RCC 7860 (cell line): ENCODE measurements at places on chromosomes 1 and 21.

DNA sequence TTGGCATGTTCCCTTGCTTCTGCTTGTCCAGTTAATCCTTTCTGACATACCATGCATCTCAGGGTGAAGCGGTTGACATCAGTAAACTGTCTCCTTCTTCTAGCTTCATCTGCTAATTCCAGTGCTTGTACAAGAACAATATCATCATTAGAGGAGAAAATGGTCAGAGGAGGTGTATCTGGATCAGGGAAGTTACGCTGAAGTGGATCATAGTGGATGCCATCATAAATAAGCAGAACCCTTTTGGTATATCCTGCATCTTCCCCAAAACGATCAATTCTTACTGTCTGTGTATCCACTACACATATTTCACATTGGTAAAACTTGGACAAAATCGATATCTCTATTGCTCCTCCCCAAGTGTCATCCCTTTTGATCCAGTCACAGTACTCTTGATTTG, 2.0 kb downstream of the YOD1 start:
- no peak for DNase-seq

DNA sequence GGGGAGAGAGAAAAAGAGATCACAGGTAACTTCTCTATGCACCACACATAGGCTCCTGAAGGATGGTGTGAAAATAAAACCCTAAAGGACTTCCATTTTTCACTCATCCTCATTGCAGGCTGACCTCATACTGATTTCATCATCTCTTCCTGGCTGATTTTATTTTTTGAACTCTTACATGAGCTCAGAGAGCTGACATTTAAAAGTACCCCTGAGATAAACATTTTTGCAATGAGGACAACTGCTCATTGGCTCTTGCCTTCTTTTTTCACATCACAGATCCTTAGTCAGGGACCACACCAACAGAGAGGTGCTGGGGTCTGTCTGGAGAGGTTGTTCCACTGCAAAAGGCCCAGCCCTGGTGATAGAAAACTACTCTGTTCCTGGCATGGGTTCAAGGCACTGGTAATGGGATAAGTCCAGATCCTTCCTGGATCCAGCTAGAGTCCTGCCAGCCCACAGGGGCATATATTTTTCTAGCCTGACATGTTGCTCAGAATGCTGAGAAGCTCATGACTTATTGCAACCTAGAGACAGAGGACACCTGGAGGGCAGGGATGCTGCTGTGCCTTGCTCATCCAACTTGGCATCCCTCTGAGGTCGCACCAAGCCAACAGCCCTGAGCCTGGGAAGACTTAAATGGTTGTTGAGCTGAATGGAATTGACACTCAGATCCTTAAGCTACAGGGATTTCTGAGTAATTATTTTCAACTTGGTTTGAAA, 360.0 kb downstream of the HHAT start:
- DNase-seq, result no peak

DNA sequence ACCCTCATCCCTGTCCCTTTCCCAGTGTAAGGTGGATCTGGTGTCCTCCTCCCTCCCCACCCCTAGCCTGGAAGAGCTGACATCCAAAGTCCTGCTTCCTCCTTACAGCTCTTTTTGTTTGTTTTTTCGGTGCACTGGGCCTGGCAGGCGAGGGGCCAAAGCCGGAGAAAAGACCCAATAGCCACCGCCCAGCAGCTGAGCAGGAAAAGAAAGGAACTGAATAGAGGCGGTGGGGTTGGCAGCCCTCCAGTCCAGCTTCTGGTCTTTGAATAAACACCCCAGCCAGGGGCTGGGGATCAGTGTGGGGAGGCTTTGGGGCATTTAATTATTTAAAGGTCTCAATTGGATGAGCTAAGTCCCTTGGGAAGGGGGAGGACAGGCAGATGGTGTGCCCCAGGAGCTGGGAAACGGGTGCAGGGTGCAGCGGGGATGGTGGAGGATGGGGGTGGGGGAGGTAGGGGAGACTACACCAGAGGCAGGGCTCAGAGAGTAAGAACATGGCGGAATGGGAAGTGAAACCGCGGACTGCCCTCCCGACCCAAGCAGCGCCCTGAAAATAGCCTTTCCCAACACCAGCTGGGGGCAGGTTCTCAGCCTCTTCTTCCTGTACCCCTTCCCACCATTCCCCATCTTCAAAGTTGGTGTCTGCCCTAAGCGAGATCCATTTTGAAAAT, 20.2 kb downstream of the BTG2 start:
- DNase-seq, result no peak

GRCh38 chr1:161511018-161511755, 5.9 kb downstream of the FCGR2A start:
- no peak for DNase-seq

- DNase-seq, result no peak
Observed at GRCh38 chr1:9143250-9143649, 14.3 kb upstream of the GPR157 start.

DNA sequence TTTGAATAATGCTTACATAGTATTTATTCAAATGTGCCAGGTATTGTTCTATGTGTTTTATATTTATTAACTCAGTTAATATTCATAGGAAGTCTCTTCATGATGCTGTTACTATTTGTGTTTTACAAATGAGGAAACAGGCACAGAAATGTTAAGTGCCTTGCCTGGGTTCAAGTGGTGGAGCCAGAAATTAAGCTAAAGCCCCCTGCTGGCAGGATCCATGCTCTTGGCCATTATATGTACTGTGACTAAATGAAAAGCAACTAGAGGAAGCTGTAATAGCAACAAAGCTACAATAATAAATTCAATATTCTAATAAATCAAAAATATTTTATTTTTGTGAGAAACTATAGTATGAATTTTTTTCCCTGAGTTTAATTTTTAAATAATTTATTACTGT, 30.0 kb downstream of the IARS2 start:
- no peak for DNase-seq

DNA sequence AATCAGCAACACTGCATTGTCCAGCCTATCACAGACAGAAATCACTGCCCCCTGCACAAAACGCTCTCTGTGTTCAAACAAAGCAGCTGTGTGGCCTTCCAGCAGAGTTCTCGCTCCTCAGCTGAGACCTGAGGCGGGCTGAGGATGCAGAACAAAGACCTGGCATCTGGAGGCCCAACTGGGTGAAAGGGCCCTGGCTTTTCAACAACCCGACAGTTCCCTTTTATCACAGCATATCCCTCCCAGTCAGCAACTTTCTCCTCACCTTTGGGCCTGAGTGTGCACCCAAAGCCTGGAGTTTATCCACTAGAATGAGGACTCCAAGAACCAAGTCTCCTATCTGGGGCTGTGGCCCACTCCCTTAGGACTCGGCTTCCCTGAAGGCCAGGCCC, 42.6 kb upstream of the A3GALT2 start:
- DNase-seq, result no peak

GRCh38 chr1:25916460-25916859, 10.2 kb upstream of the STMN1 start:
- DNase-seq, result no peak

GRCh38 chr1:183394435-183394834, 23.7 kb downstream of the NMNAT2 start:
- no peak for DNase-seq

GRCh38 chr1:153251562-153251961, 7.9 kb upstream of the LORICRIN start:
- no peak for DNase-seq

DNA sequence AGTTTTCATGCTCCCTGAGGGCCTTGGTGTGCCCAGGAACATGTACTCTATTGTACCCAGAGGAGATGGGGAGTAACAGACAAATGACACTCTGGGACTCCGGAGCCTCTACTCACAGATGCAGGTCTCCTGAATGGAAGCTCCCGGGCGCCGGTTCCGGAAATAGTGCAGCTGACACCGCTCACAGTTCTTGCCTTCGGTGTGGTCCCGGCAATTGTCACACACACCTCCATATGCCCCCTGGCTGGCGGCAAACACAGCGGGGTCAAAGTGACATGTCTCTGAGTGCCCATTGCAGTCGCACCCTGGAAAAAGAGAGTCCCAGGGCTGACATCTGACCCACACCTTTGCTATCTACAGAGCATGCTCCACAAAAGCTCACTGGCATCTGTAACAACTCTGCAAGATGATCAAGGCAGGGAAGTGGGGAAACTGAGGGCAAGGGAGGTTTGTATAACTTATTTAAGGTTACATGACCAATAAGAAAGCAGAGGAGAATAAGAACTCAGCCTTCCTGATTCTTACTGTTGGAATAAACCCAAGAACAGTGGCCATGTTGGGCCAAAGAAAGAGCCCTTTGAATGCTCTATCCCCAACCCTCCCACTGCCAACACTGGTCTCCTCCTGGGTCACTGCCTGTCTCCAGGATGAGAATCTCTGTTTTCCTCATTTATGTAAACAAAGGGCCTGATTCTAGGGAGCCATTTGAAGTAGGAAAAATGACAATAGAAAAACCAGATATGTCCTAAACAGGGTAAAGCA, 22.4 kb downstream of the LAMB3 start:
- DNase-seq, result no peak

- DNase-seq, result no peak
Observed at GRCh38 chr1:208766832-208767231, 522.6 kb upstream of the PLXNA2 start.

DNA sequence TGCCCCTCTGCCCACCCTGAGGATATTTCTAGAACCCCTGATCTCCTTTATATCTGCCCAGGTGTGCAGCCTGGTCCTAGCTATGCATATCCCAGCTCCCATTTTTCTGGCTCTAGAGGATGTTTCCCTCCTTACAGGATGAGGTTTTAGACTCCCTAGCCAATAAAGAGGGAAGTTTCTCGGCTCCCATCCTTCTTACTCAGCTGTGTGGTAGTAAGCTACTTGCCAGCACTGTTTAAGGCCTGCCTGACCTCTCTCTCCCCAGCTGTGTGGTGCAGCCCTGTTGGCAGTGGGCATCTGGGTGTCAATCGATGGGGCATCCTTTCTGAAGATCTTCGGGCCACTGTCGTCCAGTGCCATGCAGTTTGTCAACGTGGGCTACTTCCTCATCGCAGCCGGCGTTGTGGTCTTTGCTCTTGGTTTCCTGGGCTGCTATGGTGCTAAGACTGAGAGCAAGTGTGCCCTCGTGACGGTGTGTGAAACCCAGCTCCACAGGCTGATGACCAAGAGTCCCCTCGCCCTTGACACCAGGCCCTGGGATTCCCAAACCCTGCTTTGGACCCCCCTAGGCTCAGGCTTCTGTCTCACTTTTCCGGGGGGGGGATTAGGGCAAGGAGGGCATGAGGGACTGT, 7.8 kb upstream of the P3R3URF start:
- peak; percentile 10 for DNase-seq

- DNase-seq, result no peak
Observed at GRCh38 chr1:206802401-206802800, 30.1 kb upstream of the IL10 start.

DNA sequence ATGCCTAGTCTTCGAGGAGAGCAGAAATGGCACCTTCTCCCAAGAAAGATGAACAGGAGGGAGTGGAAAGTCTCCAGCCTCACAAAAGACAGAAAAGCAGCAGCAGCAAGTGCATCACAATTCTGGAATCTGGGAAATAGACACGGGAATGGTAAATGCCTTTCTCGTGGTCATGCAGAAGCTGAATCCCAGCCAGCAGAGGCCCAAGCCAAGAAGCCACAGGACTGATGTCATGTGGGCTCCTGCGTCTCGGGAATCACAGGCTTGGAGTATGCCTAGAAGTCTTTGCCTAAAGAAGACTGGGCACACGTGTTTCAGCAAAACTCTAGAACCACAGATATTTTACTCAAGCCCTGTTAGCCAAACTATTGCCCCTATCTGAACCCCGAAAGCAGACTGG, 260.3 kb upstream of the PLD5 start:
- peak; percentile 37 for DNase-seq
